ENCODE measurements at places on chromosomes 6 and 20.

DNA sequence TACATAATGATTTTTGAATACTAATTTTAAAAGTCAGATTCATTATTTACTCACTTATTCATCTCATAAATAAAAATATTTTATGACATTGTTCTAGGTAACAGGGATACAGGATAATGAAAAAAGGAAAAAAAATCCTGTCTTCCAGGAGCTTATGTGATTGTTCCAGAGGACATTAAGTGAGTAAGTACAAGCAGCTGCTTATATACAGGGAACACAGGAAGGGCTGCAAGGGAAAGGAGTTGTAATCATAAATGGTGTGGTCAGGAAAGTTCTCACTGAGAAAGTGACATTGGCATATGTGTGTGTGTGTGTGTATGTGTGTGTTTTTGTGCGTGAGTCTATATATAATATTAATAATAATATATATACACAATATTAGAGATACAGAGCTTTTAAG is 121.8 kb downstream of the HAO1 start:
- DNase-seq, result no peak

GRCh38 chr20:46060301-46060881 is 29.4 kb downstream of the NCOA5 start:
- no peak for DNase-seq

DNA sequence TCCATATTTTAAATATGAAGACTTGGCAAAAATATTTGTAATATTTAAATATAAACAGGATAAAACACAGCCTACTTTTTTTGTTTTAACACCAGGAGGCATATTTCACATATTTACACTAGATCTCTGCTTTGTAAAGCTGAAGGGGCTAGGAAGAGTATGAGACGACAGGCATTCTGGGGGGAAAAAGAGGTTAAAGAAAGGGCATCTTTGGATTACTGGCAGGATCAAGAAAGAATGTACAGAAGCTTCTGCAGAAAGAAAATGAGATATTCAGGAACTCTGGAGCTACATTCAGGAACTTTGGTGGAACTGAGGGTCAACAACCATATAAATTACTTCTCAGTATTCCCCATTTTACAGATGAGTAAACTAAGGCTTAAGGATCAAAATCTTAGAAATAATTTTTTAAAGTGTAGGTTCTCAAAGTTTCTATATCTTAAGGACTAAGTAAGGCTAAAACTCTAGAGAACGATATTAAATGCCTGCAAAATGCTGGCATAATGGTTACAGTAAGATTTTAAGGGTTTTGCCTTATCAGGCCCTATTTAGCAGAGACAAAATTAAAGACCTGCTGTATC is 156.5 kb downstream of the CDK19 start:
- no peak for DNase-seq

DNA sequence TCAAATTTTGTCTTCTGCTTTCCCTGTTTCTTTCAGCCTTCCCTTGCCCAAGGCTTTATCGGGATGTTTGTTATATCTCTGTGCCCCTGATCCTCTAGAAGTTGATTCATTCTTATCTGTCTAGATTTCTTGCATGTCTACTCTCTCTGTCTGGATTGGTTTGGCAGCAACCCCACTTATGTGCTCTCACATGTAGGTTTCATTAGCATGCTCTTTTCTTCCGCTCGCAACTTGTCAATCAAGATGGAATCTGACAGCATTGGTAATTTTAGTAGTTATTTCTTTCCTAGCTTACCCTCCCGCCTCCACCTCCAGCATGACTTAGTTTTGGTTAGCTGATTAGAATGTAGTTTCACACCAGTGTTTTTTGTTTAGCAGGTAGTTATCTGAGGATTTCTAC is 39.3 kb downstream of the LRRC1 start:
- DNase-seq, result no peak

- no peak for DNase-seq
These were observed 225.5 kb downstream of the BCKDHB start for GRCh38 chr6:80331974-80332373.

- DNase-seq, result no peak
These were observed 331.5 kb upstream of the MAP3K7 start for GRCh38 chr6:90918361-90918760.

DNA sequence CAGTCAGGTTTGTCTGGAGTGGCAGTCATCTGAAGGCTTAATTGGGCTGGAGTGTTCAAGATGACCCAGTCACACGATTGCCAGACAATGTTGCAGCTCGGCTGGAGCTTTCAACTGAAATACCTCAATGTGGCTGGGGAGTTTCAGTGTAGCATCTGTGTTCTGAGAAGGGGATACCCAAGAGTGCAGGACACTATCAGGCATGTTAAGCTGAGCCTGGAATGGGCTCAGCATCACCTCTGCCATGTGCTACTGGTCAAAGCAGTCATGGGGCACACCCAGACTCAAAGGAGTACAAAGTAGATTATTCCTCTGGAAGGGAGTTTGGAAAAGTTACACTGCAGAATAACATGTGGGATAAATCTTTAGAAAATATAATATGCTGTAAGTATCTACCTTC is 363.9 kb downstream of the KIF16B start:
- DNase-seq, result no peak

GRCh38 chr20:38931984-38932383 is 5.8 kb downstream of the FAM83D start:
- no peak for DNase-seq

GRCh38 chr6:49933526-49933925 is 30.4 kb downstream of the DEFB114 start:
- DNase-seq, result no peak

DNA sequence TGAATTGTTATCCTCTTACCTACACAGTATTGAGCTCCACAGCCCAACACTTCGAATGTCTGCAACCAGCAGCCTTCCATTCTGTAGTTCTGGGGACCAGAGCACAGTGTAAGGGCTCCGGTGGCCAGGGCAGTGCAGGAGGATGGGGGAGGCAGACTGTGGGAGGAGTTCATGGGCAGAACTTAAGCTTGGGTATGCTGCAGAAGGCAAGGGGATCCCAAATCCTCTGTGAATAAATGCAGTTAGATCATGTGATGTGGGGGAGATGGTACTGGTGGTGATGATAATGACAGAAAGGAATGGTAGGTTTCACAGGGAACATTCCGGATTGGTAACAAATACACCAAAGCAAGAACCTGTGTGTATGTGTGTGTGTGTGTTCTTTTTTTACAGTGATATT is 26.5 kb upstream of the CNKSR3 start:
- no peak for DNase-seq

- no peak for DNase-seq
These were observed 112.0 kb upstream of the BEND6 start for GRCh38 chr6:56842686-56843475.

DNA sequence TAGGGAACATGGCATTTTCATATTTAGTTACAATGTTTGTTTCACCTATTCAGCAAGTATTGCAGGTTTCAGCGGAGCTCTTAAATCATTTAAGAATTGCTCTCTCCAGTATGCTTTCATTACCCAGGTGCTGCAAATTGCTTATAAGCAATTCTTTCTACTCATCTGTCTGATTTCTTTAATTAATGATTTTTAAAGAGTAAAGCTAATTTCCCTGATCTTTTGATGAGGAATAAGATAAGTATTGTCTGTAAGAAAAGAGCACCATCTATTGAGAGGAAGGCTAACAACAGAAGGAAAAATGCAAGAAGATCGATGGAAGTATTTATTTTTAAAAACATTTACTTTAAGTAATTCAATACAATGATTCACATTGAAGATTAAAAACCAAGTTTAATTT is 2.0 kb downstream of the OPRM1 start:
- no peak for DNase-seq

DNA sequence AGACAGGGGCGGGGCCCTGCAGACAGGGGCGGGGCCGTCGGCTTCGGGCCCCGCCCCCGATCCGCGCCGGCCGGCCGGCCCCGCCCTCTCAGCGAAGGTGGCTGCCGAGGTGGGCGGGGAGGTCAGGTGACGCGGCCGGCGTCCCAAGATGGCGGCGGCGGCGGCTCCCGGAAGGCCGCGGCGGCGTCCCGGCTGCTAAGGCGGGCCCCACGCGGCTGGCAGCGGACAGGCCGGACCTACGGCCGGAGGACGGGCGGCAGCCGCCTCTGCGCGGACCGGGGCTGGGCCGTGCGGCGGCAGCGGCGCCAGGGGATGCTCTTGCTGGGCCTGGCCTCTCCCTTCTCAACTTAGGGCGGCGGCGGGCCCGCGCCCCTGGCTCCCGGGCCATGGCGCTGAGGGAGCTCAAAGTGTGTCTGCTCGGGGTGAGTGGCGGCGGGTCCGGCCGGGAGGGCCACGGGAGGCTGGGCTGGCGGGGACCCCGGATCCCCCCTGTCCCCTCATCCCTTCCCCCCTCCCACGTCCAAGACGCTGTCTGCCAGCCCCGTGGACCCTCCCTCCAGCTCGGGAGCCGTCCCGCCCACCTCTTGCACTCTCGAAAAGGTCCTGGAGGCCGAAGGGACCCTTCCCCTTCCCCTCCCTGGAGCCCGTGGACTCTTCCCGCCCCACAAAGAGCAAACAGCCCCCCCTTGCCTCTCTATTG is at the start of gene RAB22A:
Gene RAB22A (plus strand): TSS at position 125 of the 700 bp plus-strand sequence. CDS start 262 bp downstream, at position 387.
- DNase-seq, result peak; percentile 55

GRCh38 chr20:37379967-37380828 is 34.3 kb downstream of the SRC start:
- DNase-seq, result no peak

- DNase-seq, result no peak
These were observed 7.2 kb downstream of the TGM2 start for GRCh38 chr20:38157635-38158495.

DNA sequence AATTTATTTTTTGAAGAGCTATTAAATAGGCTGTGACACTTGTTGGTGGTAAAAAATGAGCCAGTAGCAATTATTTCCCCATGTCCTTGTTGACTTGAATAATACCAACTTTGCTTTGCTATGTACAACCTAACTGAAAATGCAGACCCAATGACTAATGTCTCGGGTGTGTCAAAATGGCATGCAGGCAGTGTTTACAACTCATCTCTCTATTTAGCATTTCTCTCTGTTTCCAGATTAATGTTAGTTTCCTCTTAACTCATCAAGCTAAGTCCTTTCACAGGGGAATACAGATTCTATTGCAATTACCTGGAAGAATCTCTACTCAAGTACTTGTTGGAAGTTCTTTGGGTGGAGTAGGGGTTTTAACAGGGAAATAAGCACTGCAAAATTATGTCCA is 504.4 kb downstream of the BCKDHB start:
- no peak for DNase-seq

- no peak for DNase-seq
These were observed at the start of gene FUT9 for GRCh38 chr6:96015518-96016333. FUT9 (plus strand) TSS chr6:96015974; CDS start chr6:96203156, 187,182 bp downstream.

- DNase-seq, result no peak
These were observed 109.6 kb upstream of the TRAF3IP2 start for GRCh38 chr6:111715321-111715720.

DNA sequence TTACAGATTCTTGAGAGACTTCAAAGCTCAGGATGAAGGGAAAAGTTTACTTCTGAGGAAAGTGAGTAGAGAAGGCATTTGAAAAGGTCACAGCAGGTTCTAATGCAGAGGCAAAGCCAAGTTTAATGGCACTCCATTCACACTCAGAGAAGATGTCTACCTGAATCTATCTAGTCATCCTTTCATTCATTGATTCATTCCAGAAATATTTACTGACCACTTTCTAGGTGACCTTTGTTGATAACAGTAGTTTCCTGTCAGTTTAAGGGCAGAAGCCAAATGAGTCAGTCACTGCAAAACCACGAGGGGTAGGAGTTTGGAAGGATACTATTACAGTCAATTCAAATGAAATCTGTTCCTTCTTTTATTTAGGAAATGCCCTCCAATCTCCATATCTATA is 30.8 kb downstream of the FBXO5 start:
- DNase-seq, result no peak

DNA sequence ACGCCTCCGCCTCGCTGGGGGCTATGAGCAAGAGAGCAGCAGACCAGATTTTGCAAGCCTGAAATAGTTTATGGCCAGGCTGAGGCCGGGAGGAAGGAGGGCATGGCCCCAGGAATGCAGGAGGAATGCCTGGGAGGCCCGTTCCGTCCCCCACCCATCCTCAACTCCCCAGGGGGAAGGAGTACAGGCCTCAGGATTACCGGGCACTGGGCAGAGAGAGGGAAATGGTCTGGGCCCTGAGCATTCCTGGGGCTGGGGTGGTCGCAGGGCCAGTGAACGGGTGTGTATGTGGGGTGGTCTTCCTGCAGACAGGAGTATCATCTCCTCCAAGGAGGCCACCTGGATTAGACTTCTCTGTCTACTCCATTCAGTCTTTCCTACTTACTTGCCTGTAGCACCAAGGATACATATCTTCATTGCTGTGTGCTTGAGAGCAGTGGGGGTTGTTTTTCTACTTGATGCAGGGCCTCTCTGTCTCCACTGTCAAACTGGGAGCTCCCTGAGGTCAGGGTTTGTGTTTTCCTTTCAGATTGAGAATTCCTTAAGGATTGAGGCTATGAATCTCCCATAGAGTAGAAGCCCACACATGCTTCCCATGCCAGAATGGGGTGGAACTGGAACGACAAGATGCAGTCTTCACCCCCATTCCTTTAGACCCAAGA is 81.3 kb downstream of the VEGFA start:
- no peak for DNase-seq

All from CD8-positive, alpha-beta T cell (primary cell).